ENCODE measurements at places on chromosomes 7 and 10.
A peak's percentile ranks its signal among the peaks of the same experiment; 100 is the strongest.

- no peak overlapping the region for H3K27ac ChIP-seq
- no peaks in the 10 kb centered on the region for H3K4me1 ChIP-seq
- DNase-seq = no peak
- H3K27me3 ChIP-seq = peaks cover 4% of the 10 kb centered on the region
- no peaks in the 10 kb centered on the region for H3K36me3 ChIP-seq
Measured at GRCh38 chr10:126014309-126014708, 117.9 kb downstream of the FANK1 start.

GRCh38 chr10:61878740-61879068 is 22.8 kb upstream of the ARID5B start:
- no peak for DNase-seq
- H3K36me3 ChIP-seq = no peaks in the 10 kb centered on the region
- peaks cover 7% of the 10 kb centered on the region for H3K4me1 ChIP-seq

DNA sequence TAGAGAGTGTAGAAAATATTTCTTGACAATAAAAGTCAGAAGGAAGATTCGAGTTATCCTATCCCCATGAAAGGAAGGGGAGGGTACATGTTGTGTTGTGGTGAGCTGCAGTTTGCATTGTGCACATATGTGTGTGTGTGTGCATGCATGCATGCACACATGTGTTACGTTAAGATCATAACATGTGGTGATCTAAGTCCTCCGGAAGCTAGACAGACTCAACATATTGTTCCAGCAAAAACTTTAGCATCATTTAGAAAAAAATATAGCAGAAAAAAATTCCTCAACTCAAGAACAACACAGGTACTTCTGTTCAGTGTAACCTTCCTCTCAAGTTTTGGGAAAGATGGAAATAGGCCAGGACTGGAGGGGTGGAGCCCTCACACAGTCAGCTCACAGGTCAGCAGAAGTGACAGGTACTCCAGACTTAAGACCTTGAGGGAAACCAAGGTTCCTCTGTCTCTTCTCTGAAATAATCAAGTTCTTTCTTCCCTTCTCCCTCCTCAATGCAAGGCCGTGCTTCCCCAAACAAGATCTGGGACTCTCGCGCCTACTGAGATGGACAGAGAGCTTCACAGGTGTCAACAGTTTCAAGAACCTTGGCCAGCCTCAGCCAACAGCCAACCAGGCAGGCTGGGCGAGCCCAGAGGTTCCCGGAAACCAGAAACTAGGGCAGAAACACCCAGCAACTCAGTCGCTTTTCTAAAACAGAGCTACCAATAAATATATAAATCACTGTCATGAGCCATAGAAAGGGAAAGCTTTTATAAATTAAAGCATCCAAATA is 205.2 kb downstream of the FAM107B start:
- peaks cover 21% of the 10 kb centered on the region for H3K36me3 ChIP-seq
- H3K27ac ChIP-seq = peak overlapping the region; percentile 99
- H3K27me3 ChIP-seq = no peaks in the 10 kb centered on the region
- H3K4me1 ChIP-seq = peaks cover 84% of the 10 kb centered on the region
- H3K4me3 ChIP-seq = peak overlapping the region; percentile 92

GRCh38 chr7:47370461-47371042 is 211.4 kb downstream of the TNS3 start:
- H3K27me3 ChIP-seq = peaks cover 1% of the 10 kb centered on the region
- H3K4me1 ChIP-seq = no peaks in the 10 kb centered on the region
- no peak overlapping the region for H3K27ac ChIP-seq
- H3K4me3 ChIP-seq = no peak overlapping the region
- no peak for DNase-seq

- H3K27me3 ChIP-seq = peaks cover 10% of the 10 kb centered on the region
- H3K36me3 ChIP-seq = no peaks in the 10 kb centered on the region
- H3K27ac ChIP-seq = no peak overlapping the region
Measured at GRCh38 chr7:151924508-151924907, 31.7 kb upstream of the GALNTL5 start.

GRCh38 chr10:71471957-71472365 is 75.2 kb downstream of the CDH23 start:
- H3K27ac ChIP-seq = no peak overlapping the region
- H3K4me3 ChIP-seq = no peak overlapping the region
- H3K4me1 ChIP-seq = peaks cover 4% of the 10 kb centered on the region
- no peaks in the 10 kb centered on the region for H3K27me3 ChIP-seq
- DNase-seq = no peak

- no peaks in the 10 kb centered on the region for H3K36me3 ChIP-seq
- DNase-seq = no peak
- no peak overlapping the region for H3K4me3 ChIP-seq
- H3K4me1 ChIP-seq = no peaks in the 10 kb centered on the region
- peaks cover 4% of the 10 kb centered on the region for H3K27me3 ChIP-seq
Measured at GRCh38 chr7:140621401-140622021, 19.1 kb downstream of the DENND2A start.
